ENCODE measurements at places on chromosomes 1 and 21. TPM values are rescaled to one million over a fixed set of nuclear protein-coding genes. Genes with fewer than 3 reads are reported as not detected.

C1orf185 gene
- total RNA-seq = not detected

DNA sequence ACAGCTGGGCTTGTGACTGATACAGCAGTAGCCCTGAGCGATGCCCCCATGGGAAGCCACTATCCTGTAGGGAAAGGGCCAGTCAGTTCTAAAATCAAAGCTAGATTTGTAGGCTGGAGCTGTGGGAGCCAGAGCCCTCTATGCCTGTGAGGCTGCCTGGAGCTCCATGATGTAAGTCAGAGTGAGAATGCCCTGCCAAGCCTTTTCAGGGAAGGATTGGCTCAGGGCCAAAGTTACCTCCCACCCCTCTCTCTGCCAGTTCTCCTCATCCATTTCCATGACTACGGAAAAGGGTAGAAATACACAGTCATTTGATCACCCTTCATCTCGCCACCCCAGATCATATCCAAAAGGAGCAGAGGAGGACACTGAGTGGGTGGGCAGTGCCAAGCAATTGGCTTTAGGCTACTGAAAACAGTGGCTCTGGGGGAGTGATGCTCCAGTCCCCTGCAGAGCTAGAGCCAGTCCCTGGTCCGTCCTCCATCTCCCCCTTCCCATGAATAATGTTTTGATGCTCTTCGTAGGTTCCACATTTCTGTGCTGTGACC lies 59.5 kb upstream of the KCNA3 start:
- DNase-seq = no peak
- no peak overlapping the region for H3K4me3 ChIP-seq
- no peaks in the 10 kb centered on the region for H3K4me1 ChIP-seq
- no peaks in the 10 kb centered on the region for H3K36me3 ChIP-seq

DNA sequence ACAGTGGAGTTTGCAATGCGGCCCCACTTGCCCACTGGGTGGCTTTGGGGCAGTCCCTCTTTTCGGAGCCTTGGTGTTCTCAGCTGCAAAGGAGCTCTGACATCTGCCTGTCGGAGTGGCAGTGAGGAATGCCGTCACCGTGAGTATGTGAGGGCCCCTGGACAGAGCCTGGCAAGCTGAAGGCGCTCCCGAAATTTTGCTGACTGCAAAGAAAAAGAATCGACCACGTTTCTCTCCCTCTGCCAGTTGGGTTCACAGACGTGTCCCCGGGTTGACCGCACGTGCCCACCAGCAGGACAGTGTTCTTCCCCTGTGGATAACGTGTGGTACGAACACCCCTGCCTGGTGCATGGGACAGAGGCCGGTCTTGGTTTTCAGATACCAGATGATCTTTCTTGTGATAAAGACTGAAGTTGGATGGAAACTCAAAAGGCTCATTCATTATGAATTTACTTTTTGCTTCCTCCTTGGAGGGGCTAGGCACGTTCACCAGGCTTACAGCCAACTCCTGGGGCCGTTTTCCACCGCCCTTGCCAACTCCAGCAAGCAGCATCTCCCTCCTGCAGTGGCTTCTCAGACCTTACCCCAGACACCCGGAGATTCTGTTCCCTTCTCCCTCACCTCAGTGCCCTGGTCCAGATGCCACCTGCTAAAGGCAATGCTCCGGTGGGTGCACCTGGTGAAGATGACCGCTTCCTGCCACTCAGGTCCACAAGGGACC lies 29.7 kb downstream of the ECE1 start:
- no peak overlapping the region for H3K4me3 ChIP-seq
- H3K27ac ChIP-seq = peak overlapping the region; percentile 99
- H3K27me3 ChIP-seq = no peaks in the 10 kb centered on the region
- no peak for DNase-seq
- peaks cover 30% of the 10 kb centered on the region for H3K36me3 ChIP-seq

DNA sequence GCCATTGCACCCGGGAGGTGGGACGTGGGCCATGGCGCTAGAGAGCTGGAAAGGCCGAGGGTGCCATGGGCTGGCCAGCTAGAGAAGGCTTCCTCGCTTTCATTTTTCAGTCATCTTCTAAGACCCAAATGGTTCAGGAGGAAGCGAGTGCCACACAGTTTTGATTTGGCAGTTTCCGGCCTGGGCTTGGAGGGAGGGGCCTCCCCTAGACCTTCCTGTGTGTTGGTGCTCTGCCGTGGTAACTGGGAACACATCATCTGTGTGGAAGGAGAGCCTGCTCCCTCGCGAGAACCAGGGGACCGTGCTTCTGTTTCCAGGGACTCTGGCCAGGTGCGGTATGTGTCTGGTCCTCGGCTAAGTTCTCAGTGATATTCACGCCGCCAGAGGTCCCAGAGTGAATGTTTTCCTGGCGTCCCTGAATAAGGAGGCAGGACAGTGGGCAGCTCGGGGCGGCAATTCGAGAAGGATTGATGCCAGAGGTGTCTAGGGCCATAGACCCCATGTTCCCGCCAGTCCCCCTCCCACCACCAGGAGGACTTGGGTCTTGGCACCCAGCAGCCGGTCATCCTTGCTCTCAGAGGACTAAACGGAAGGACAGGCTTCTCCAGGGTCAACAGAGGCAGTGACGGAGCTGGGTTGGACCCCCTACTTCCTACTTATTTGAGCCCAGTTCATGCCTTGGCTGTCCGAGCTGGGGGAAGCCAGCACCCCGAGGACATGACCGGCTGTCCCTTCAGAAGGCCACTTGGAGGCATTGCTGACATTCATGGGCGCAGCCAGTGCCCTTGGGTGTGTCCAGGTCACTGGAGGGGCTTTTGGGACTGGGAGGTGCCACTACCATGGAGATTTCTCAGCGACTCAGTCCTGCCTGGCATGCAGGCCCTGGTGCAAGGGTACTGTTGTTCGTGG lies 2.7 kb upstream of the NPHP4 start:
- no peak for DNase-seq
- no peaks in the 10 kb centered on the region for H3K27me3 ChIP-seq
- H3K36me3 ChIP-seq = no peaks in the 10 kb centered on the region
- peak overlapping the region; percentile 14 for H3K4me3 ChIP-seq
- H3K4me1 ChIP-seq = peaks cover 23% of the 10 kb centered on the region

- peaks cover 5% of the 10 kb centered on the region for H3K36me3 ChIP-seq
- H3K4me3 ChIP-seq = no peak overlapping the region
- no peak for DNase-seq
- no peak overlapping the region for H3K27ac ChIP-seq
Observed at GRCh38 chr1:109991400-109991925, 6.9 kb downstream of the AHCYL1 start.

CFAP107 gene
- not detected for total RNA-seq

GRCh38 chr1:32047701-32048100 lies 25.0 kb upstream of the TMEM39B start:
- H3K27ac ChIP-seq = no peak overlapping the region
- H3K4me3 ChIP-seq = no peak overlapping the region
- peaks cover 40% of the 10 kb centered on the region for H3K36me3 ChIP-seq
- no peaks in the 10 kb centered on the region for H3K27me3 ChIP-seq
- no peaks in the 10 kb centered on the region for H3K4me1 ChIP-seq

CR1 gene
- 17.4 TPM for total RNA-seq

NSUN4 gene
- 22.9 TPM for total RNA-seq

DNA sequence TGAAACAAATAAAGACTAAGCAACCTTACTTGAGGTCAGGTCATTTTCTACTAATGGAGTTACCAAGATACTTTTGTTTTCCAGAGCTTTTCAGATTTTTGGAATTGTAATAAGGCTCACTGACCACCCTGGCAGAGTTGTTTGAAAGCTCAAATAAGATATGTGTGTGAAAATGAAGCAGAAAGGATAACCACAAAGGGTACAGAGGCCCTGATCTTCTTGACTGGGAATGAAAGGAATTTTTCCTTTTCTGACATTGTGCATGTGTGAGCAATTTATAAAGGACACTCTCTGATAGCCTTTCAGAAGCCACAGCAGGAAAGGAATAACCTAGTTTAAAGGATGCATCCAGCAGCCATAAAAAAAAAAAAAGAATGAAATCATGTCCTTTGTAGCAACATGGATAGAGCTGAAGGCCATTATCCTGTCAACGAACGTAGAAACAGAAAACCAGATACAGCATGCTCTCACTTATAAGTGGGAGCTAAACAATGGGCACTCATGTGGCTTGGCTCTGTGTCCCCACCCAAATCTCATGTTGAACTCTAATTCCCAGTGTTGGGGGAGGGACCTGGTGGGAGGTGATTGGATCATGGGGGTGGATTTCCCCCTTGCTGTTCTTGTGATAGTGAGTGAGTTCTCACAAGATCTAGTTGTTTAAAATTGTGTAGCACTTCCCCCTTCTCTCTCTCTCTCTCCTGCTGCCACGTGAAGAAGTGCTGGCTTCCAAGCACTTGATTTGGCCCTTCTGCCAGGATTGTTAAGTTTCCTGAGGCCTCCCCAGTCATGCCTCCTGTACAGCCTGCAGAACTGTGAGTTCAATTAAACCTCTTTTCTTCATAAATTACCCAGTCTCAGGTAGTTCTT lies 3.1 kb upstream of the SRP9 start:
- DNase-seq = no peak
- H3K27me3 ChIP-seq = no peaks in the 10 kb centered on the region
- H3K4me1 ChIP-seq = peaks cover 29% of the 10 kb centered on the region
- no peak overlapping the region for H3K4me3 ChIP-seq
- no peaks in the 10 kb centered on the region for H3K36me3 ChIP-seq

GRCh38 chr1:40722622-40723021 lies 31.1 kb downstream of the NFYC start:
- H3K27ac ChIP-seq = no peak overlapping the region
- H3K4me1 ChIP-seq = peaks cover 5% of the 10 kb centered on the region
- H3K27me3 ChIP-seq = no peaks in the 10 kb centered on the region
- no peaks in the 10 kb centered on the region for H3K36me3 ChIP-seq

- no peaks in the 10 kb centered on the region for H3K4me1 ChIP-seq
- H3K27ac ChIP-seq = no peak overlapping the region
- H3K36me3 ChIP-seq = no peaks in the 10 kb centered on the region
- no peak overlapping the region for H3K4me3 ChIP-seq
- H3K27me3 ChIP-seq = no peaks in the 10 kb centered on the region
Observed at GRCh38 chr1:90480271-90480835, 236.7 kb downstream of the BARHL2 start.

DNA sequence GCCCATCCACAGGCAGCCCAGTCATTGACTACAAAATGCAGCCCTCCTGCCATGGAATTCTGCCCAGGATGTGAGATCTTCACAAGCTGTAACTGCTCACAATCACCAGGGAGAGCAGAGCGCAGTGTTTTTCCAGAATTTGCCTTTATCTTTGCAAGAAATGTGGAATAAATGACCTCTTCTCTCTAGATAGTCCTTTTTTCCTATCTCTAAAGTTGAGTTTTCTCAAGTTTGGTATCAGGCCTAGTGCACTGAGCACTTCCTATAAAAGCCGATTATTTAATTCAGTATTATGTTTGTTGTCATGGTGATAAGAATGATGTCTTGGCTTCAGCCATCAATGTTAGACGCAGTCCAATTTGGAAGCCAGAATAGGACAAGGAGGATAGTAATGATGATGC lies 246.9 kb upstream of the IRF2BP2 start:
- no peaks in the 10 kb centered on the region for H3K36me3 ChIP-seq
- no peaks in the 10 kb centered on the region for H3K4me1 ChIP-seq
- H3K4me3 ChIP-seq = no peak overlapping the region

- H3K27me3 ChIP-seq = no peaks in the 10 kb centered on the region
- H3K4me1 ChIP-seq = peaks cover 72% of the 10 kb centered on the region
- peak overlapping the region; percentile 96 for H3K27ac ChIP-seq
- no peaks in the 10 kb centered on the region for H3K36me3 ChIP-seq
- peak overlapping the region; percentile 86 for H3K4me3 ChIP-seq
- DNase-seq = no peak
Observed at GRCh38 chr1:201740086-201740541, 88.8 kb upstream of the IPO9 start.

DNA sequence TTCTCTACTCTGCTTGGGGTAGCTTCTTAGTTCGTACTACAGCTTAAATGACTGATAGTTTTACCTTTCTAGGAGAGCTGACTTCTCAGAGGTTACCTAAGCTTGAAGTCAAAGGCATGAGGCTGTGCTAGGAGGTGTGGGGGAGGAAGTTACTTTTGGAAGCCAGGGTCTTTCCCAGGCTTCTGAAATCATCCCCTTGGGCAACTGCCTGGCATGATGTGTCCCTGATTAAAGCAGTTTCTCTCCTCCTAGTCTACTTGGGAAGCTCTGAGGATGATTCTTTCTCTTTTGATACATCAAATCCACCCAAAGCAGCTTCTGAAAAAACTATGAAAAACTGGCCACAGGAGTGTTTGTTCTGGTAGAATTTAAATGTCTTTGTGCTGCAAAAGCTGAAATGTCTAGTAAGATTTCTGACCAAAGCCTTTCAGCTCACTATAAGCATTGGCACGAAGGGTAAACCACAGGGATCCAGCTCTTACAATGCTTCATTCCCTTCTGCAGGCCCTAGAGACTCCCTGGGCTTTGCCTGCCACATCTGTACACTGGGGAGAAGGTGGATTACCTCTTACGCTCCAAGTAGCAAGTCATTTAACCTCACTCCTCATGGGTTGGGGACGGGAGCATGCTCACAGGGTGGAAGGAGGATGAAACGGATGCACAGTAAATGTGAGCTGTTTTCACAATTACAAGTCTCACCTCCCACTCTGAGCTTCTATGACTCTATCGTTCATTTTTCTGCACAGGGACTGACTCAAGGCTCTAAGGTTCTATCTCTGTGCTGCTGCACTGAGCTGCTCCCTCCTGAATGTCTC lies 59.6 kb downstream of the RUNX1 start:
- H3K27me3 ChIP-seq = no peaks in the 10 kb centered on the region
- DNase-seq = no peak
- no peak overlapping the region for H3K27ac ChIP-seq
- no peaks in the 10 kb centered on the region for H3K4me1 ChIP-seq
- no peaks in the 10 kb centered on the region for H3K36me3 ChIP-seq
- H3K4me3 ChIP-seq = no peak overlapping the region

B3GALT2 gene
- 0.21 TPM for total RNA-seq

GRCh38 chr1:6391951-6392808 lies 1.4 kb downstream of the ACOT7 start:
- no peaks in the 10 kb centered on the region for H3K27me3 ChIP-seq
- H3K4me1 ChIP-seq = peaks cover 9% of the 10 kb centered on the region
- DNase-seq = no peak
- H3K4me3 ChIP-seq = peak overlapping the region; percentile 94
- H3K36me3 ChIP-seq = no peaks in the 10 kb centered on the region
- no peak overlapping the region for H3K27ac ChIP-seq

GRCh38 chr1:31870086-31870736 lies 54.4 kb upstream of the SPOCD1 start:
- no peaks in the 10 kb centered on the region for H3K27me3 ChIP-seq
- H3K4me3 ChIP-seq = no peak overlapping the region
- H3K36me3 ChIP-seq = no peaks in the 10 kb centered on the region
- no peak for DNase-seq
- H3K4me1 ChIP-seq = no peaks in the 10 kb centered on the region
